Activated T-cell treated with anti-CD3 and anti-CD28 coated beads, Interleukin-2, amount 50 U/mL, for 4 hours (primary cell): ENCODE measurements at places on chromosomes 16 and 17. TPM values are rescaled to one million over a fixed set of nuclear protein-coding genes. Genes with fewer than 3 reads are reported as not detected.

GRCh38 chr16:59699786-59700185 is 965.7 kb upstream of the GOT2 start:
- DNase-seq: no peak

DNA sequence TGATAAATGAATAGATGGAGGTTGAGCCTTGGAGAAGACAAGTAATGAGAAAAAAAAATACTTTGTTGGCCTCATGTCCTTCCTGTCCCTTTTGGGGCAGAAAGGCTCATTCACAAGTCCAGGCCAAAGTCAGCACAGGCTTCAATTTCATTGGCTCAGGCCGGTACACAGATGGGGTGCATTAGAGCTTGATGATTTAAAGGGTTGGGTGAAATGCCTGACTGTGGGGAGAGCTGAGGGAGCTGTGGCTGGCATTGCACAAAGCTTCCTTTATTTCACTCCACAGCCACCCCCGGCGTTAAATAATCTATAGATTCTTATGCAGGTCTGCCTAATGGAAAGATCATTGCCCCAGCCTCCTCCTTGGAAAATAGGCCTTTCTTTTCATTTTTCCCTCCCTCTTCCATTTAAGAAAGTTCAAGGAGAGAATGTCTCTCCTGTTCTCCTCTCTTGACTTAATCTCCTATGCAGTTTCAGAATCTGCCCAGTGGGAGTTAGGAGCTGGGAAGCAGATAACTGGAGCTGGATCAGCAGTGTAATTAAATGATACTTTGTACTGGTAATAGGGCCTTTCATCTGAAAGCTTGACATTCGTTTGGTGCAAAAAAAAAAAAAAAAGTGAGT is 24.4 kb downstream of the YPEL2 start:
- DNase-seq: no peak

- no peak for DNase-seq
Measured at GRCh38 chr17:7569571-7569970, 7.9 kb downstream of the SENP3 start.

DNA sequence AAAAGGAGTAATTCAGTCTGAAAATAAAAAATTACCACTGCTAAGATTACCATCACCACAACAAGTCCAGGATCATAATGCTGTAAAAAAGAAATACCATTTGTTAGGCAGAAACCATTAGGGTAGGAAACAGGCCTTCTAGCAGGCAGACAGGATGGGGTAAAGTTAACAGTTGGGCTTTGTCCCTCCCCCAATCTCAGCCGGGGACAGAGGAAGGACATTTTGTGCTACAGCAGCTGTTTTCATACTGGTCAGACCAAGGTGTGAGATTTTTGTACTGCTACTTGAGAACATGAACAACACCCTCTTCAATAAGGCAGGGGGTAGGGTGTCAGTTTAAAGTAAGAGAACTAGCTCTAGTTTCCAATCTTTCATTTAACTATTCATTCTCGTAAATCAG is 49.2 kb upstream of the ITGA2B start:
- no peak for DNase-seq

The ACSM5 gene
- not detected for total RNA-seq

DNA sequence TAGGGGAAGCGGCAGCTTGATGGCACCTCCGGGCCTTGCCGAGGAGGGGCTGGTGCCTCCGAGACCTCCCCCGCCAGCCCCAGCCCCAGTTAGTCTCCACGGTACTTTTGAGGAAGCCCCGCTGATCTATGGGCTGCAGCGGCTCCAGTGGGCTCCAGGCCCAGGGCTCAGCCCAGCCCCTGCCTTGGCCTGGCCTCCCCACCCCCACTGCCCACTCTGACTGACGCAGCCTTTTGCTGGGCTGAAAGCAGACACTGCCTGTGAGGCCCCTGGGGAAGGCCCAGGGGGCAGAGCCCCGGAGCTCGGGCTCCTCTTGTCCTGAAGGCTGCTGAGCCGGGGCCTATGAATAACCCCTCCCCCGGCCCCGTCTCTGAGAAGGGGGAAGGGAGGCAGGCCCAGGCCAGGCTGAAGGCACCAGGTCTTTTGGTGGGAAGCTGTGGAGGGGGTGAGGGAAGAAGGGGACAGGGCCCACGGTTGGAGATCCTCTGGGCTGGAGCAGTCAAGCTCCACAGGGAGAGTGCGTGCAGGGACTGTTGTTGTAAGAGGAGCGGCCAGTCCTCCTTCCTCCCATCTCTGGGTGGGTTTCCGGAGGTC is 7.5 kb upstream of the SMTNL2 start:
- no peak for DNase-seq

The TPSD1 gene
- total RNA-seq: not detected

DNA sequence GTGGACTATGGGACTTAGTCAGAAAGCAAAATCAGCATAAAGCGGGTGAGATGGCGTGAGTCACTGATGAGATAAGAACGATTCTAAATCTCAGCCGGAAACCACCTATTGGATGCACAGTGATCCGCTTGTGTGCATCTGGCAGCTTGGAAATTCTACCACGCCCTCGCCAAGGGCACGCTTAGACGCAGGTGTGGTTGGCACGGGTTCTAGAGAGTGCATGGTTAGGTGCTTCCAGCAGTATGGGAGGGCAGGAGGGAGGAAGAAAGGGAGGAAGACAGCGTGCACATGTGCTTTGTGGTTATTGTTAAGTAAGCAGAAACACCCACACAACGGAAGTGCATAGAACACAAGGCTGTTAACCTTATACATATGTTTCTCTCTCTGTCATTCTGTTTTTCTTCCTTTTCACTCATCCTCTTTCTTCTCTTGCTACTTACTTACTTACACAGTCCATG is 374.0 kb upstream of the ASIC2 start:
- DNase-seq: peak; percentile 4

GRCh38 chr17:78075011-78075410 is 53.5 kb downstream of the TMC6 start:
- no peak for DNase-seq

The TMEM106A gene
- total RNA-seq: 7.7 TPM

The ATP2A1 gene
- total RNA-seq: 1.0 TPM

GRCh38 chr16:89431630-89432029 is 58.7 kb downstream of the ANKRD11 start:
- no peak for DNase-seq

The CD19 gene
- 1.5 TPM for total RNA-seq

GRCh38 chr16:47467501-47467900 is 6.4 kb downstream of the PHKB start:
- DNase-seq: no peak
